Smooth muscle cell of the coronary artery (primary cell): ENCODE measurements at places on chromosomes 3 and 15. TPM values are rescaled to one million over a fixed set of nuclear protein-coding genes. Genes with fewer than 3 reads are reported as not detected.

The TMEM40 gene
- total RNA-seq: not detected in 2 replicates

The SPTBN5 gene
- total RNA-seq: 0.12 and 0.23 TPM in 2 replicates

The ECE2 gene
- total RNA-seq: not detected in 2 replicates

The ITGB5 gene
- total RNA-seq: 339 and 499 TPM in 2 replicates

The KBTBD13 gene
- under 0.01 TPM in 1 of 2 replicates, not detected in the other for total RNA-seq

The MORC1 gene
- total RNA-seq: not detected in 2 replicates

The GRIP2 gene
- total RNA-seq: 0.08 and 0.47 TPM in 2 replicates

The AADACL2 gene
- total RNA-seq: not detected in 2 replicates

The PLAAT1 gene
- not detected in 2 replicates for total RNA-seq

The GHSR gene
- total RNA-seq: not detected in 2 replicates

The CADPS gene
- 0.08 and 0.82 TPM in 2 replicates for total RNA-seq

The LYZL4 gene
- total RNA-seq: 0.23 TPM in 1 of 2 replicates, not detected in the other

The ZIC4 gene
- total RNA-seq: 0.08 and 0.70 TPM in 2 replicates
